ENCODE measurements at places on chromosomes 5 and 9. TPM values are rescaled to one million over a fixed set of nuclear protein-coding genes. Genes with fewer than 3 reads are reported as not detected.

Gene LCN1
- not detected for total RNA-seq

Gene CSNK1G3
- total RNA-seq = 21.6 TPM

DNA sequence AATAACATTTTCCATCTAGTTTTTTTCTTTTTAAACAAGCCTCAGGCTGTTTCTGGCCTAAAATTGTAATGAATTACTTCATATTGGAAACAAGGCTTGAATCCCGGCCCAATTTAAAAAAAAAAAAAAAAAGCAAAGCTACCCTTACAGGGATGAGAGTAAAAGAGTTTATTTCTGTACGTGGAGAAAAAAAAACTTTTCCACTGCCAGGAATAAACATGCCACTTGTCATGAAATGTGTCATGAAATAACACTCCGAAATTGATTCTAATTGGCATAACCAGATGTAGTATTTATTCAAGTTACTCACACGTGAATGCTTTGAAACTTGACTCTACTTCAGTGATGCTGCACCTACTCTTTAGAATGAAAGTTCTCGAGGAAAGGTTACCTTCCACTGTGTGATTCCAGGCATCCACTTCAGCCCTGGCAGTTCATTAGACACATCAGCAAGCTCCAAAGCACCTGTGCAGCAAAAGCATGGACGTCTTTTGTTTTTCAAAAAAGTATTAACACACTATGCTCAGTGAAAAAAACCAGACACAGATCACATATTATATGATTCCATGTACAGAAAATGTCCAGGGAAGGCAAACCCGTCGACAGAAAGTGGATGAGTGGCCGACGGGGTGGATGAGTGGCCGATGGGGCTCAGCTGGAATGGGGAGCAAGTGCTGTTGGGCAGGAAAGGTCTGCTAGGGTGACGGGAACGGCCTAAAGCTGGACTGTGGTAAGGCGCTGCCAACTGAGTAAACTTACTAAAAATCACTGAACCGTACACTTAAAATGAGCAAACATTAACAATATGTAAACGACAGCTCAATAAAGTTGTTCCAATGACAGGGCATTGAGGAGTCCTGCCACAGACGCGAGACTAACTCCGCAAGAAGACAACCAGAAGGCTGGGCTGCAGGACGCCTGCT lies 21.2 kb downstream of the NSUN2 start:
- H3K27ac ChIP-seq = no peak overlapping the region
- DNase-seq = no peak
- no peak overlapping the region for H3K4me3 ChIP-seq
- H3K36me3 ChIP-seq = peaks cover 94% of the 10 kb centered on the region
- H3K27me3 ChIP-seq = no peaks in the 10 kb centered on the region
- no peaks in the 10 kb centered on the region for H3K4me1 ChIP-seq

DNA sequence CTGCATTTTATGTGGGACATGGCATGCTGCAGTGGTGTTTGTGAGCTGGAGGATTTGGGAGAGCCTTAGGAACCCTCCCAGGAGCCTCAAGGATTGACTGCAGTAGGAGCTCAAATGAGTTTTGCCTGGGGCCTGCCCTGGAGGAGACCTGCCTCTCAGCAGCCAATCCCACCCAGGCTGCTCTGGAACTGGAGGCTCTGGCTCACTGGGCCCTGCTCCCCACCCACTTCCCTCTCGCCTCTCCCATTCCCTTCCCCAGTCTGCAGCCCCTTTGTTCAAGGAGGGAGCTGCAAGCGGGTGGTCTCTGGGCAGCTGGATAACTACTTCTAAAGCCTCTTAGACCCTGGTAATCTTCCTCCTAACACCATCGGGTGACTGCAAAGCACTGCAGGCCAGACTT lies 24.2 kb downstream of the KCNIP1 start:
- no peaks in the 10 kb centered on the region for H3K4me1 ChIP-seq
- no peak overlapping the region for H3K27ac ChIP-seq
- no peaks in the 10 kb centered on the region for H3K27me3 ChIP-seq
- H3K4me3 ChIP-seq = no peak overlapping the region

DNA sequence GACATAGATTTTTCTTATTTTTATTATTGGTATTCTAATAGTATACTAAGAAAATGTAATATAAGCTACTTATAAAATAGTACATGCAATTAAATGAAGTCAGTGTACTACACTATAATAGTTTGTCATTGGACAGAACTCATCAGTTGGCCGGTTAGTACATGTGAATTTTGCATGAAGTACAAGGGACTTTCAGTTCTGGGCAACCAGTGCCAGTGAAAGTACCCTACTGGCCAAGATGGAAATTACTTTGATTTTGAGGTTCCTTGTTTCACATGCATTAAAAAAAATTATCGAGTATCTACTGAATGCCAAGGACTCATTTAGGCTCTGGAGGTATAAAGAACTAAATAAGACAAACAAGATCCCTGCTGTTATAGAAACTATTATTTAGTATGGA lies 213.4 kb upstream of the ELL2 start:
- peaks cover 41% of the 10 kb centered on the region for H3K4me1 ChIP-seq
- H3K4me3 ChIP-seq = no peak overlapping the region
- H3K36me3 ChIP-seq = no peaks in the 10 kb centered on the region
- H3K27ac ChIP-seq = no peak overlapping the region
- peak; percentile 43 for DNase-seq

DNA sequence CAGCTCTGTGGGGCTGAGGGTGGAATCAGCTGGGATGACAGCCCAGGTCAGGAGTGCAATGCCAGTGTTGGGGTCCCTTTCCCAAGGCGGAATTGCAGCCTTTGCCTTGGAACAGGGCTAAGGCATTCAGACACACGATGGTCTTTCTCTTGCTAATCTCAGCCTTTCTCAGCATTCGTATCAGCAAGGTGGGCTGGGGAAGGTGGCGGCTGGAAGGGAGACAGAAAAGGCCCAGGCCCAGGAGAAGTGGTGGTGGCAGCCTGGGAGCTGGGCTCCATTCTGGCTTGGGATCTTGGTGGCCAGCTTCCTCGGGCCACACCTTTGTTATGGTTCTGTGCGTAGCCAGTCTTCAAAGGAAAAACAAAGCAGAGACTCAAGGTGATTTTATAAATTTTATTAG lies 1.1 kb upstream of the ARHGEF28 start:
- peaks cover 38% of the 10 kb centered on the region for H3K4me1 ChIP-seq
- H3K4me3 ChIP-seq = no peak overlapping the region
- DNase-seq = no peak
- H3K27ac ChIP-seq = no peak overlapping the region
- H3K36me3 ChIP-seq = no peaks in the 10 kb centered on the region

All from PC-3 (cell line).